ENCODE measurements at places on chromosomes 4 and X.

DNA sequence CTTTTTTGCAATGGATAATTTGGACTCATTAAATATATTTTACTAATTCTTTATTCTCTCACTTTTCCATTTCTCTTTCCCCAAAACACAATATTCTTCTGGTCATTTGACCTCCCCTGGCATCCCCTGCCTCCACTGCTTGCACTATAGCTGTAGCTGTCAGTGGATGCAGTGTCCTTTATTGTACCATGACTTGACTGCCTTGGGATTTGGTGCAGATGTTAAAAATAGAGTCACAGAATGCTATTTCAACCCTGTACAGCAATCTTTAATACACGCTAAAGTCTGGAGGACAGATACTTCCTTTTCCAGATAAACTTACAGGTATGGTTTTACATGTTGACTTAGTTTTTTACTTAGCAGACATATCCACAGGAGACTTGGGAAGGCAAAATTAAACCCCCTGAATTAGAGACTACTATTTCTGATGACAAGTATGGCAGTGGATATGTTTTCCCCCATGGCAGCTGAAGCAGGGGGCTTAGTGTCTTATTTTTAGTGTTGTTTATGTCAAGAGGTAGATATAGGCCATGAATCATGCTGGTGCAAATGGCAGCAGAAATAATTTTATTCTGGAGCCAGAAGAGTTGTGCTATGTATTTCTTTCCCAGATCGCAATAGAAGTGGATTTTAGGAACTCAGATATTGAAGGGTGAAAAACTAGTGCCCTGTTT lies 461.4 kb downstream of the NAF1 start:
- DNase-seq = no peak

DNA sequence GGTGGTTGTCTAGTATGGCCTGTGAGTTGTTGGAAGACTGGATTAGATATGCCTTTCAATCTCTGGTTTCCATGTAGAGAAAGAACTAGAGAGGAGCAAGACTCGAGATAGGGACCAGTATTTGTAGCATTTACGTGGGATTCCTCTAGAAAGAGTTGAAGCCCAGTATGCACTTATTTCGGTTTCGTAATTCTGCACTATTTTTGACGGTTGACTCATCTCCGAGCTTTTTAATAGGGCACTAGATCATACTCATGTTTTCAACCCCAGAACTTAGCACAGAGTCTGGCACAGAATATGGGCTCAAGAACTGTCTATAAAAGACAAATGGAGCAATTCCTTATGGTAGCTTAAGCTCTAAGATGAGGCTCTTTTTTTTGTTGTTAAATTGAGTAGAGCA lies 15.7 kb downstream of the HELT start:
- no peak for DNase-seq

DNA sequence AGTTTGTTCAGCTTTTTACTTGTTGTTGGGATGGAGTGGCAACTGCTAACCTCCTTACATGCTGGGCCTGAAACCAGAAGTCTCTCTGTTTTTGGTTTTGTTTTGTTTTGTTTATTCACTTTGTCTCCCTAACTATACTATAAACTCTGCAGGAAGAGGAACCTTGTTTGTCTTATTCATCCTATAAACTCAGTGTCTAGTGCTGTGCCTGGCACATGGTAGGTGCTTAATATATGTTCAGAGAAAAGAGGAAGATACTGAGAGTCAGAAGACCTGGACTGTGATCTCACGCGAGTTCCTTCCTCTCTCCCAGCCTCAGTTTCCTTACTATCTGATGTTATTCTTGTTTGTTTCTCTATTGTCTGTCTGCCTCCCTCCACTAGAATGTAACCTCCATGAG lies 71.3 kb downstream of the PRPS1 start:
- DNase-seq = no peak

DNA sequence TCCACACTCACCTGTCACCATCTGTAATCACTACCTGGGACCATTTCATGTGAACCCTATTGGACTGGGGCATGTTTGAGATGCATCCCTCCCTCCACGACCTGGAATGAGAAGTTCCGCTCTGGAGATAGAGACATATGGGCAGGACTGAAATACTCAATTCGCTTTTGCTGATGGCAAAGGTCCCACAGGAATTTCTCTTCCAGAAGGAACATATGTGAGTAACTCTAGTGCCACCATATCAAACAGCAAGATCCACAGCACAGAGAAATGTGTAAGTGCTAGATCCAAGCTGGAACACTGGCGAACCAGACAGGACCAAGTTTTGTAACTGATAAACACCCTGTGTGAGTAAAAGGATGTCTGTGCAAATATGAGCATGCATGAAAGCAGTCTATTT lies 43.9 kb downstream of the SEL1L3 start:
- DNase-seq = no peak

DNA sequence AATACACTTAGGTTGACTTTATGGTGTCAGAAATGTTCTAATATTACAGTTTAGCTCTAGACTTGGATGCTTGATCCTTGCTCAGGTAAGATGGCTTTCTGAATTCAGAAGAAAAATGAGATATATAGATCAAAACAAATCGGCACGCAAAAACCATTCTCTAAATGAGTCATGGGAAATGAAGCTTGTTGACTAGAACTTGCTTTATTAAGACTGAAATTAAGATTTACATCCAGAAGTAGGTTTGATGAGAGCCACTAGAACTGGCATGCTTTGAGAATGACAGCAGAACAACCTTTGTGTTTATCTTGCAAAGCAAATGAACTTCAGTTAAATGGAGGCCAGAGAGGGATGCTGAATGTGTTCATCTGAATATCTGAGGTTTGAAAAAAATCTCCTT lies 304.9 kb upstream of the KLF3 start:
- no peak for DNase-seq

DNA sequence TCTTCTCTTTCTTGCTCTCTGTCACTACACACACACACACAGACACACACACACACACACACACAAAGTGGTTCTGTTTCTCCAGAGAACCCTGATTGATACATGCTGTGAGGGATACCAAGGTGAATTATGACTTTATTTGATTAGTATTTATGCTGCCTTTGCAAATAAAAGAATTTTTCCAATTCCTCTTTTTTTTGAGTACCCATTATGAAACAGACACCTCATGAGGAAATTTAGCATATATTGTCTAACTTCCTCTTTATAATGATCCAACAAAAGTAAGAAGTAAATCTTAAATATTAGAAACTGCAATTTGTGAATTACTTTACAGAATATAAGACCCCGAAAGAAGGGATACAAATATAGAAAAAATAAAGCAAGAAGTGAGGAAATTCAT lies 14.3 kb upstream of the RAB28 start:
- no peak for DNase-seq
